ENCODE measurements at places on chromosomes 5 and 9.
A peak's percentile ranks its signal among the peaks of the same experiment; 100 is the strongest.

DNA sequence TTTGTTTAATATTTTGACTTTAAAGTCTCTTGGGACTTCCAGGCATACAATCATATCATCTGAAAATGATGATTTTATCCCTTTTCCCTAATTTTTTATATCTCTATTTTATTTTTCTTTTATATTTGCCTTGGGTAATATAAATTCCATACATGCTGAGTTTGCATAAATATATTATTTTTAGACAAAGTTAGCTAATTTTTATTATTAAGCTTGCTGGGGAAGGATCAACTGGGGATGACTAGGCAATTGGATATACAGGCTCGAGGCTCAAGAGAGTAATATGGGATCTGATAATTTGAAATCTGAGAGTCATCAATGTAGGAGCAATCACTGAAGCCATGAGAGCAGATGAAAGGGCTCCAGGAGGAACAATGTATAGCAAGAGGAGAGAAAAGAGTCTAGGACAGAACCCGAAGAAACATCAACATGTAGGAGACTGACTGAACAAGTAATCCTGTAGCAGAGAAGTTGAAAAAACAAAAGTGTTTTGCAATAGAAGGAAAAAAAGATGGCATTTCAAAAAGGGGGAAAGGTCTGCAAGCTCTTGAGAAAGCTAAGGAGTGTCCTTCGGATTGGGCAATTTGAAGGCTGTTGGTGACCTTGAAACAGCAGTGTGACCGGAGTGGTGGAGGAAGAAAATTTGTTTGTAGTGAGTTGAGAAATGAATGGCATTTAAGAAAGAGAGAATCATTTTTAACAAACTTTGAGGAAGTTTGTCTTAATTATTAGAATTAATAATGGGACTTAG lies 17.0 kb upstream of the RHOBTB3 start:
- no peak for DNase-seq

- DNase-seq, result no peak
Observed at GRCh38 chr9:70465398-70465797, 50.9 kb upstream of the KLF9 start.

- peak; percentile 60 for DNase-seq
Observed at GRCh38 chr5:177300236-177300880, 3.2 kb downstream of the RAB24 start.

DNA sequence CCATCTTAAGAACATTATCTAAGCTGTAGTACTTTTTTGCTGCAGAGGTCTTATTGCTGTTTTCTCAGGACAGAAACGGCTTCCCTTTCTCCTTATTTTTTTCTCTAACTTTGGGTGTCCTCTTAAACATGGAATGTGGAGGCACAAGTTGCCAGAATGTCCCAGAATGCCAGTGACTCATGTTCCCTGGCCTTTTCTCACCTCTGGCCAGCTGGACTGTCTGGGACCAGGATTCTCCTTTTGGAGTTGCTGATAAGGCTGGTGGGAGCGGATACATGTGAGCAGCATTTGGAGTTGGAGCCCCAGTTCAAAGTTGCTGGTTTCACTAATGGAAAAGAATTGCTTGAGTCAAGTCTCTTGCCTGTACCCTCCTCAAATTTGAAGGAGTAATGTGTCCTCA lies 112.8 kb downstream of the ARHGAP26 start:
- no peak for DNase-seq

DNA sequence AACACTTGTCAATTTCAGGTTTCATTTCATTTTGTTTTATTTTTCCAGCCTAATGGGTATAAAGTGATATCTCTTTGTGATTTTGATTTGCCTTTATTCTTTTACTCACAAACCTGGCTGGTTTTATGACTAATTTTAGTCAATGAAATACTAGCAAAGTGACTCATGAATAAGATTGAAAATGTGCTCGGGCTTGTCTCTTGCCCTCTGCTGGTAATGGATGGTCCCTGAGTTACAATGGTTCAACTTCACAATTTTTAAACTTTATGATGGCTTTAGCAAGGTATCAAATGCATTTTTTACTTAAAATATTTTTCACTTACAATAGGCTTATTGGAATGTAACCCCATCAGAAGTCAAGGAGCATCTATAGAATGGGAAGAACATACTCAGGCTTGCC lies 431.4 kb upstream of the CCNG1 start:
- DNase-seq, result no peak

- no peak for DNase-seq
Observed at GRCh38 chr5:135851915-135852845, 17.7 kb downstream of the SLC25A48 start.

- no peak for DNase-seq
Observed at GRCh38 chr5:138807182-138807581, 54.0 kb downstream of the CTNNA1 start.

- DNase-seq, result no peak
Observed at GRCh38 chr9:37676411-37676830, 25.7 kb downstream of the FRMPD1 start.

DNA sequence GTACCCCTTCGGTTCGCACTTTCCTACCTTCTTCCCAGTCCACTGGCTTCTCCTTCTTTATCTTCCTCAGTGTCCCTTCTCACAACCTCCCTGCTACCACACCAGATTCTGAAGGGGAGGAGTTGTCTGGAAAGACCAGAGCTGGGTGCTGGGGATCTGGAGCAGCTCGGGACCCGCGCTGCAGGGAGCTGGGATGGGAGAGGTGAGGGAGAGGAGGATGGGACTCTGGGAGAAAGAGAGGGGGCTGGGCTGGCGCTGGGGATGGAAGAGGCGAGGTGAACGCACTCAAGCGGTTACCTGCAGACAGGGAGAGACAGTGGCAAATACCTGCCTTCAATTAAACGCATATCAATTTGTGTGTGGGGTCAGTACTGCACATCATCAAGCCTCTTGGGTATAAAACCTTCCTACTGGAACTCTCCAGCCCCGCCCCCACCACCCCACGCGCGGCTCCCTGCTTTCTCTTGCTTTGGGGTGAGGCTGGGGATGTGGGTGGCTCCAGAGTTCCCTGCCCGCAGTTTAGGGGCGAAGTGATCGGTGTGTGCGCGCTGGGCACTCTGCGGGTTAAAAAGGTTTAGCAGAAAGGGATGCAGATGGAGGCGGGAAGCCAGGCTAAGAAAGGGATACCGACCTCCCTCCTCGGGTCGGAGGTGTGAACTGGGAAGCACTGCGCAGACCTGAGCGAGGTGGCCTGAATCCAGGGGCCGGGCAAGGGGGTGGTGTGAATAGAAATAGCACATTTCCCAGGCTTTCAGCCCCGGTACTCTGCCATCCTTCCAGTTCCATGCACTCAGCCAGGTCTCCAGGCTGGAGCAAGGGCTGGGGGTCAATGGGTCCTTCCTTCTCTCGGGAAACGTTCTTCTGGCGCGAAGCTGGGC lies 977 bp upstream of the PAM start:
- DNase-seq, result peak; percentile 37

DNA sequence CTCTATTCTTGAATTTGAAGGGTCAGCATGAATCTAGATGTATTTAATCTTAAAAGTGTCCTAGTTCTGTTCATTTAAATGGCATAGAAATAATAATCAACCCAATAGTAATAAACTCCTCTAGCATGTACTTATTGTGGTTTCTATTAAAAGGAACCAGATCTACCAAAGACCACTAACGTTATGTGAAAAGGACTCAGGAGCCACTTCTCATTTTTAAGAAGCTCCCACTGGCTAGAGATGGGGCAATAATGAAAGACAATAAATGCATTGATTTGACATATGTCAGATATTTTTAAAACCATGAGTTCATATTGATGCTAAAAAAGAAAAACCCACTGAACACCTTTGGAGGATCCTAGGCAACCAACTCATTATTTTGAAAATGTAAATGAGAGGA lies 191.9 kb downstream of the ATP10B start:
- DNase-seq, result no peak

Measured in GM20000 (cell line).